ENCODE measurements at places on chromosomes 3 and 15.

DNA sequence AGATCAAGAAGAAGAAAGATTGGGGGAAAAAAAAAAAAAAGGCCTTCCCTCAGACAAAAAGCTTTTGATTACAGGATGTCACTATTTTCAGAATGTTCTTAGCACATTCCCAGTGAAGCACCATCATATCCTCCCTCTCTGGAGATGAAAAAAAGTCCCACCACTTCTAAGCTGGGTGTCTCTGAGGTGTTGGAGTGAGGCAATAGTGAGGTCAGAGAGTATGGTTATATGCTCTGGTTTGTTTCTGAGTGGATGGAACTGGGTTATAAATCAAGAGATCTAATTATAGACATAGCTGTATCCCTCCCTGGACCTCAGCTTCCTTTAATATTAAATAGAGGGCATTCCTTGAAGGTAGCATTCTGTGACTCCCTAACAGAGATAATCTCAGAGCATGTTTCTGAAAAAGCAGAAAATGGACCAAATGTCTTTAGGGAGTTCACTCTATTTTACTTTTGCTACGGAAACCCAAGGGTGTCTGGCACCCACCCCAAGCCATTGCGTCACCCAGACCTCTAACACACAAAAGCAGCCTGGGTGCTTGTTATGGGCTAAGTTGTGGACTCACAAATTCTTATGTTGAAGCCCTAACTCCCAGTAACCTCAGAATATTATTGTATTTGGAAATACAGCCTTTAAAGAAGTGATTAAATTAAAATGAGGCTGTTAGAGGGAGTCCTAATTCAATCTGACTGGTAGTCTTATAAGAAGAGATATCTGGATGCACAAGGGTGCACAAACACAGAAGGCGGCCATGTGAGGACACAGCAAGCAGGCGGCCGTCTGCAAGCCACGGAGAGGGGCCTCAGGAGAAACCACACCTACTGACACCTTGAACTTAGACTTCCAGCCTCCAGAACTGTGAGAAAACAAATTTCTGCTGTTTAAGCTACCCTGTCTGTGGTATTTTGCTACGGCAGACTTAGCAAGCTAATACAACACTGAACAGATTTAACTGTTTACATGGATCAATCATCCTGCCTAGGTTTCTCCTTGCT lies 81.5 kb downstream of the MB21D2 start:
- DNase-seq = no peak

DNA sequence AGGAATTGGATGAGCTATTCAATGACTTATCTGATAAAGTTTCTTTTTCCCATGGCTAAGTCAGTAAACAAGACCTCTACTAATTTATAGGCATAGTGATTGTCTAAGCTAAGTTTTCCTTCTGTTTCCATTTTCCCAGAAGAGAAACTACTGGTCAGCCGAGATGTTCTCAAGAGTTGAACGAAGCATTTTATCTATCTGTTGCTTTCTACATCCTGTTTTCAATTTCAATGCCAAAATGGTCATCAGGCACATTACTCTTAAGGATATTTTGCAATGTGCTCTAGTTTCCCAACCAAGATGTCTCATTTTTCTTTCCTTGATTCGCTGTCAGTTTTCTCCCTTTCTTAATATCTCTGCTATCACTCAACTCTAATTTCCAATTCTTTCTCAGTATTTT lies 228.7 kb downstream of the MBNL1 start:
- no peak for DNase-seq

DNA sequence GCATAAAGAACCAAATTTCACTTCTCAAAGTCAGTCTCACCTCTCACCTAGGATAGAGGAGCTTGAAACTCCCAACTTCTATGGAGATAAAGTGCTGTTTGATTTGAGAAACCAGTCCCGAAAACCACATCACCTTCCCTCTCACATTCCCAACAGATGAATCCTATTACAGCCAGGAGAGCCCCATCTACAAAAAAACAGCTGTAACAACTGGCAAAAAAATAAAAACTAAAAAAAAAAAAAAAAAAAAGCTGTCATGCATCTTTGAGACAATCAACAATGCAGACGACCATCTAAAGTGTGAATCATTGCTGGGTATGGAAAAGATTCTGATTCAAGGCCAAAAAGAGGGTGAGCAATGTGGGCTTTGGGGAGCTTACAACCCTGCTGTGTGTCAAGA lies 23.8 kb downstream of the HOMER2 start:
- DNase-seq = no peak

- no peak for DNase-seq
These were observed 85.4 kb downstream of the ZNF385D start for GRCh38 chr3:21665444-21666100.

- DNase-seq = no peak
These were observed 1.9 kb downstream of the TIMMDC1 start for GRCh38 chr3:119500265-119500664.

DNA sequence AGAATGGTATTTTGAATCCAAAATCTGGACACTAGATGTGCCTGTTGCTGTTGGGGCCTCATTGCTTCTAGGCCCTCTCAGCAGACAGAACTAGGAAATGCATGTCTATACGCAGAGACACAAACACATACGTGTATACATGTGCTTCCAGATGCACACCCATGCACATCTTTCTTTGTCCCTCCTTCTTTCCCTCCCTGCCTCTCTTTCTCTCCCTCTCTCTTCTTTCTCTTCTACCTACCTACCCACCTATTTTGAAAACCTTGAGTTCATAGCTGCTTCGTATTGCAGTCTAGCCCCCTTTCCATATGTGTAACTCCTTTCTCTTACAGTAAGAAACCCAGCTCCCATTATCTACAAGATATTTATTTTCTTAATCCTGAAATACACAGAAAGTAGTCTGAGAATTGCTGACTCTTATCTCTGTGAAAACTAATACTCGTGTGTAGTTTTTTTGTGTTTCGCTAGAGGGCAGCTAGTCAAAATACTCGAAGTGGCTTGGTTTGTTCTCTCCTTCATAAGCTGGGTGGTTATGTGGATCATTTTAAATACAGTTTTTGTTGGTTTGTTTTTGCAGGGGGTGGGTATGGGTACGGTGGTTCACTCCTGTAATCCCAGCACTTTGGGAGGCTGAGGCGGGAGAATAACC lies 18.5 kb downstream of the RPL32 start:
- DNase-seq = peak; percentile 75

GRCh38 chr3:34955680-34956079 lies 683.6 kb upstream of the ARPP21 start:
- DNase-seq = no peak
